Esophagus (tissue), 2 donors: ENCODE measurements at places on chromosomes 2 and 18. TPM values are rescaled to one million over a fixed set of nuclear protein-coding genes. Genes with fewer than 3 reads are reported as not detected.

ACOXL gene
- polyA plus RNA-seq, result not detected

TEKT4 gene
- polyA plus RNA-seq, result 0.02 TPM

RESP18 gene
- not detected for polyA plus RNA-seq

ANKRD23 gene
- 5.0 TPM for polyA plus RNA-seq

CYB5A gene
- polyA plus RNA-seq, result 81.5 TPM

PLGLB1 gene
- 4.5 TPM for polyA plus RNA-seq

MATN3 gene
- 0.42 TPM for polyA plus RNA-seq

ANTXR1 gene
- polyA plus RNA-seq, result 8.5 TPM

MERTK gene
- 2.9 TPM for polyA plus RNA-seq

CD8B gene
- polyA plus RNA-seq, result 1.6 TPM

RNF125 gene
- 1.2 TPM for polyA plus RNA-seq

SMIM21 gene
- polyA plus RNA-seq, result not detected

DSC3 gene
- polyA plus RNA-seq, result 70.9 TPM

LHCGR gene
- 0.59 TPM for polyA plus RNA-seq

CLEC4F gene
- polyA plus RNA-seq, result 0.14 TPM

SCN3A gene
- 0.04 TPM for polyA plus RNA-seq

FBXO15 gene
- 0.16 TPM for polyA plus RNA-seq

DUSP19 gene
- 0.55 TPM for polyA plus RNA-seq

TCF7L1 gene
- polyA plus RNA-seq, result 3.5 TPM
